ENCODE measurements at places on chromosomes 13 and 19.

DNA sequence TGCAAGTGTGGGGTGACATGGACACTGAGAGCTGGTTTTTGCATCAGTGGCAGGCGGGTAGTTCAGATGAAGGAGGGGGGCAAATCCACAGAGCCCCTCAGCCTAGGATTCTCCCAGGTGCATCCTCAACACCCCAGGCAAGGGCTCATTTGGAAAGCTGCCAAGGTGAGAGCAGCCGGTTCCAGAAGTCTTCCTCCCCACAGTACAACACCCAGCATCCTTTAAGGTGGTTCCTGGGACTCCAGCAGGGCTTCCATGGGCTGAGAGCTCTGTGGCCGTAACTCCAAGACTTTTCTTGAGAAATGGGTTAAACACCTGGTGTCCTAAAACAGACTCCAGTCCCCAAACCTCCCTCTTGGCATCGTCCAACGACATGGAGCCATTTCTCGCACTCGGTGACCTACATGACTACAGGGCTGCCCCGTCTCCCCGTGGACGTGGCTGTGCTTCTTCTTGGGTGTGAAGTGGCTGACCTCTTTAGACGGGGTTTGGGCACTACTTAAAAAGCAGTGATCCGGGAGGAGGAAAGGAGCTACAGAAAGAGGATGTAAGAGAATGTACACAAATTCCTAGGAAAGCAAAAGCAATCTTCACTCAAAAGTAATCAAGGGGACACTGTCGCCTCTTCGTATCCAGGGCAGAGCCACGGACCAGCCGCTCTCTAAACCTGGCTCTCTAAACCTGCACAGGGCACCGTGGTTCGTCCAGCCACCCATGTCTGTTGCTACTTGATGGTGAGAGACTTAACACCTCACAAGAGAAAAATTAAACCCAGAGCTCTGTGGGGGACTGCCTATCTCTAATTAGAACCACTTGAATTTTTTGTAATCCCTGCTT, 25.5 kb downstream of the RANBP3 start:
- DNase-seq, result no peak

- DNase-seq, result no peak
These were observed 11.7 kb upstream of the SOX1 start for GRCh38 chr13:112055036-112055914.

DNA sequence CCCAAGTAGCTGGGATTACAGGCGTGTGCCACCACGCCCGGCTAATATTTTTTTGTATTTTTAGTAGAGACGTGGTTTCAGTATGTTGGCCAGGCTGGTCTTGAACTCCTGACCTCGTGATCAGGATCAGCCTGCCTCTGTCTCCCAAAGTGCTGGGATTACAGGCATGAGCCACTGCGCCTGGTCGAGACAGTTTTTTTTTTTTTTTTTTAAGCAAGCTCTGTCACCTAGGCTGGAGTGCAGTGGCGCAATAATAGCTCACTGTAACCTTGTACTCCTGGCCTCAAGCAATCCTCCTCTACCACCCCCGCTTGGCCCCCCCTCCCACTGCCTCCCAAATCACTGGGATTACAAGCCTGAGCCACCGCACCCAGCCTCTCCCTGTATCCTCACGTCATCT, 6.4 kb upstream of the MAP2K7 start:
- no peak for DNase-seq

GRCh38 chr13:100314132-100314910, 225.4 kb downstream of the PCCA start:
- no peak for DNase-seq

- DNase-seq, result no peak
These were observed 47.0 kb upstream of the FLT1 start for GRCh38 chr13:28541966-28542365.

DNA sequence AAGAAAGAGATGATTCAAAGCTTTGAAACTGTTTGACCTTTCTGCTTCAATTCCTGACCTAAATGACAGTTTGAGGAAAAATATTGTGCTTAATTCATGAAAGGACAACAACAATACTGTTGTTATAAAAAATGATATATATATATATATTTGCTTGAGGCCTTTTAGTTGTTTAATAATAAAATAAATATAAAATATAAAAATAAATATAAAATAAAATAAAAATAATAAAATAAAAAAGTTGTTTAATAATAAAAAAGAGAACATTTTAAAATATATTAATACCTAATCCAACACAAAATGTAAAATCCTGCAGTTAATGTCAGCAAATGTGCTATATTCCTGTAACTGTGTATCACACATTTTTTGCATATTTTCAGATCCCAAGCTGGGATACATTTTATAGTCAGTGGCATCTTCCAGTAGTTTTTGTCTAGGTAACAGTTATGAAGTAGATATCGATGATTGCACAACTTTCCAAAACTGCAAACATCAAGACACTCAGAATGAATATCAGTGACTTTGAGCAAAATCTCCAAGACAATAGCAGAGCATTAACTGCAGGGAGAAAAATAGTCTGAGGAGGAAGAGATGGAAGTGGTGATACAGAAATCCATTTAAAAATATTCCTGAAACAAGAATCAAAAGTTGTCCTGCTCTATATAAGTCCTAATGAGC, 375.5 kb upstream of the KLHL1 start:
- DNase-seq, result no peak

DNA sequence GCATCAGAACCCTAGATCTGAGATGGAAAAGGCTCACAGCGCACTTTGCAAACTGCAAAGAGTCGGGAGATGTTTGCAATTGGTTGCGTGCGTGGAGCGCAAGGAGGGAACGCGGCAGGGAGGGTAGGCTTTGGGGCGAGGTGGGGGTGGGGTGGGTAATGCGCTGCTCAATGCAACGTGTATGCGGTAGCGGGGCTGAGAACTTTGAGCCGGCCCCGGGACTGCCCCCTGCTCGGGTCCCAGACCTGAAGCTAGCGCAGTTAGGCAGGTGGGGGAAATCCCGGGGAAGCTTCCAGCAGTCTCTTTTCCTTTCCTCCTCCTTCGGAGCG, 971 bp downstream of the FOSB start:
- no peak for DNase-seq

DNA sequence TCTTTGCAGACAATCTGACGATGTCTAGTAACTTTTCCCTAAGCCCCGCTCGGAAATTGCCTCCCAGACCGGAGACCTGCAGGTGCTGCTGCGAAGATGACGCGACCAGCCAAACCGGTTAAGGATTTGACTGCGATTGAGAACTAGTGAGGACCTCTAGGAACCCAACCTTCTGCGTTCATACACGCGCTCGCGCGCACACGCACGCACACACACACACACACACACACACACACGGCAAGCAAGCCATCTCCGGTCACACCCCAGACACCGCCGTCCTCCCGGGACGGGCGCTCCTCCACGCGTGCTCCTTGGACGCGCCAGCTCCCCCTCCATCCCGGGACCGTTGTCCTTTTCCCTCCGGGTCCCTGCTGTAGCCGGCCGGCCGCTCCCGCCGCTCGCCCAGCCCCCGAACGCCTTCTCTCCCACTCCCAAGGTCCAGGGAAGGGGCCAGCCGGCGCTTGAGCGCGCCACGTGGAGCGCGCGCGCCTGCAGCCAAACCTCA, 1.2 kb downstream of the TBC1D4 start:
- peak; percentile 81 for DNase-seq

DNA sequence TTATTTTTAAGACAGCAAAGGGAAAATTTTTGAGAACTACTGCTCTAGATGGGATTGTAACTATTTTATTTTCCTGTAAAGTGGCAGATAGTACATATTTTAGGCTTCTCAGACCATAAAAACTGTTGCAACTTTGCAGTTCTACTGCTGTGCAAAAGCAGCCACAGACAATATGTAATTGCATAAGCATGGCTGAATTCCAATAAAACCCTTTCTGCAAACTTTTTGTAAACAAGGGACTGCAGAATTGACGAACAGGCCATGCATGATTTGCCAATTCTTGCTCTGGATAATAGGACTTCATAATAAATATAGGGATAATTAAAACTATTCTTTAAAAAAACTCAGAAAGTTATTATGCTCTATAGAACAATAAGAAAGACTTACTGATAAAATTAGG, 149.1 kb downstream of the SLITRK5 start:
- no peak for DNase-seq

DNA sequence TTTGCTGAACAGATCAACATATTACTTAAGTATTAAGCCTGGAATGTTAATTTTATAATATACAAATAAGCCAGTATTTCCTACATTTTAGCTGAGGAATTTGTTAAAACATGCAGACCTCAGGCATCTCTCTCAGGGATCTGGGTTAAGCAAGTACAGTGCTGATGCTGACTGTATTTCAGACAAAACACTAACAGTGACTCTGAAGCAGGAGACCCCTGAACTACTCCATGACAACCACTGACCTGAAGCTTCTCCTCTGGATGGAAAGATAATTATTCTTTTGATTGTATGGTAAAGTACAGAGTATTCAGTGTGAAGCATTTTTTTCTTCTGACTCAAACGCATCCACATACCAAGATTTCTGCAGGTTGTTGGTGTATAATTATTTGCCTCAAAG, 680.8 kb downstream of the LIG4 start:
- no peak for DNase-seq

- no peak for DNase-seq
These were observed 54.2 kb downstream of the KDM4B start for GRCh38 chr19:5023128-5023571.

GRCh38 chr13:43516401-43516833, 270.4 kb downstream of the ENOX1 start:
- no peak for DNase-seq

GRCh38 chr13:101584331-101584730, 131.9 kb downstream of the ITGBL1 start:
- DNase-seq, result no peak

GRCh38 chr19:30153326-30154210, 211.5 kb downstream of the URI1 start:
- DNase-seq, result no peak

DNA sequence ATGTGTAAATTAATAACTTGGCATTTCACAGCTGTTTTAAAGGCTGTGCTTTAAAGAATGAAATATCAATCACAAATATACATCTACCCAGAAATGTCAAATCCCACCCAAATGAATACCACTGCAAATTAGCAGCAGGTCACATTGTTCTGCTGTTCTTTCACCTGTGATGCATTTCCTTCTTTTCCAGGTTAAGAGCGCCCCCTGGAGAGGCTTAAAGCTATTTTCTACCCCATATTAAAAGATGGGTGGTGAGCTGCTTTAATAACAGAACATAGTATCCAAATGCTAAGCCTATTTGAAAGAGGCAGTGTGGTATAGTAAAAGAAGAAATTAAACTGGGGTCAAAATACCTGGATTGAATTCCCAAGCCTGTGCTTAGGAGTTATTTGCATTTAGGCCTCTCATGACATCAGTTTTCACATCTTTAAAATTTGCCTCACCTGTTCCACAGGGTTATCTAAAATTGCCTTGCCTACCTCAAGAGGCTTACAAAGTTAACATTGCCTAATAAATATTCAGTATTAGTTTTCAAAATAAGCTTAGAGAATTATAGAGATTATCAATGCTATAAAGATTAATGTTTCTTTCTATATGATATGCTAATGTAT, 396.9 kb upstream of the SLITRK5 start:
- DNase-seq, result no peak

GRCh38 chr19:37905946-37906868, at the start of gene WDR87:
TSS of gene WDR87 (minus strand) at chr19:37906594. CDS start at chr19:37898239, 8,355 bp downstream.
- no peak for DNase-seq

DNA sequence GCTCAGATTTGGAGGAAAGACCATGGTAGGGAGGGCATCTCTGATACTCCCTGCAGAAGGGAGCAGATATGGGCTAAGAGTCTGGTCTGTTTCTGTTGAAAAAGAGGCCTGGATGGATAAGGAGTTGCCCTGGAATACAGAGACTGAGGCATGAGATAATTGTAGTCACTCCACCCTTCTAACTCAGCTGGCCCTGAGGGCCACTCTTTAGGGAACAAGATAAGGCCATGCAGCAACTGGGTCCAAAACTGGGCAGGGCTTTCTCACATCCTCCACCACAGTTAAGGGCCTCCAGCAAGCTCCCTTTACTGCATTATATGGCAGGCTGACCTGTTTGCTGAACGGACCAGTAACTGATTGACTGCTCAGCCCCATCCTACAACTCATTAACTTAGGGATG, 1.3 kb downstream of the ZNF749 start:
- DNase-seq, result no peak

DNA sequence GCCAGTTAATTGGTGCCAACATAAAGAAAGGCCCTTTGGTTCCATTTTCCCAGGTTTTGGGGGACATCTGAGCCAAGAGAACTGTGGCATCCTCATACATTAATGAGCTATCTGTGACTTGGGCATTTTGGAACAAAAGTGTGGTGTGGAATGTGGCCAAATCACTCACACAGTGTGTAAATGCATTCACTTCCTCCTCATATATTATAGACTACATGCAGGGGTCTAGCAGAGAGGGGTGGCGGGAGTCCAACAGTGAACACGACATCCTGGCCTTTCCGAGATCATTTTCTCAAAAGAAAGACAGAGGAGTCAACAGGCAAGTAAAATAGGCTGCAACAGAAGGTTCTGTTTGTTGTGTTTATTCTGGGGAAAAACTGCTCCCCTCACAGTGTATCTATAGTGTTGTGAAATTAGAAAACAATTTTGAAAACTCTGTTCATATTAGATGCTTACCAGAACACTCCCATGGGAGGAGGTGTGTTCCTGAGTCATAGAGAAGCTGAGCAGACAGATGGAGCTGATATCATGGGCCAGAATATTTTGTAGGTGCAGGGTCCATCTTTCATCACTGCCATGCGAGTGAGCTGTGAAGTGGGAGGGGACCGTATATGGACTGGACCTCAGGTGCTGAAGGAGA, 36.9 kb downstream of the PABPC3 start:
- no peak for DNase-seq
